Activated CD4-positive, alpha-beta T cell treated with anti-CD3 and anti-CD28 coated beads, Interleukin-2, amount 10 ng/mL, durations not matched to agents 7 days and 5 days (primary cell): ENCODE measurements at places on chromosomes 6 and 20.

- DNase-seq, result peak; percentile 10
These were observed 455.0 kb upstream of the GJE1 start for GRCh38 chr6:141677598-141678211.

DNA sequence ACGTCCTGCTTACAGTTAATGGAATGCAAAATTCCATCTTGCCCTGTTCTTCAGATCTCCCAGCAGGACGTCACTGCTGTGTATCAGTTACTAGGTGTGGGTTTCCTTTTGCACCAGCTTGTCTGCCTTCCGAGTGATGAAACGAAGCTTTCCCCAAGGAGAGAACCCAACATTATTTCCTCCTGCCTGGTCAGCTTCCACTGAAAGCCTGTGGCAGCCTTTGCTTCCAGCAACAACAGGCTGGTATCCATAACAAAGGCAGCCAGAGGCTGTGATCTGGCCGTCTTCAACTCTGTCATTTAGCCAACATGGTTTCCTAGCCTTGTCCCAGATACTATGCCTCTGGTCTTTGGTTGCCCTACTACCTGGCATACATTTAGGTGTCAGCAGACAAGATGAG is 78.9 kb upstream of the HEY2 start:
- no peak for DNase-seq

- peak; percentile 63 for DNase-seq
These were observed 159.2 kb downstream of the CD109 start for GRCh38 chr6:73854998-73855718.

- DNase-seq, result peak; percentile 10
These were observed 35.1 kb upstream of the SRPK1 start for GRCh38 chr6:35955970-35956369.

DNA sequence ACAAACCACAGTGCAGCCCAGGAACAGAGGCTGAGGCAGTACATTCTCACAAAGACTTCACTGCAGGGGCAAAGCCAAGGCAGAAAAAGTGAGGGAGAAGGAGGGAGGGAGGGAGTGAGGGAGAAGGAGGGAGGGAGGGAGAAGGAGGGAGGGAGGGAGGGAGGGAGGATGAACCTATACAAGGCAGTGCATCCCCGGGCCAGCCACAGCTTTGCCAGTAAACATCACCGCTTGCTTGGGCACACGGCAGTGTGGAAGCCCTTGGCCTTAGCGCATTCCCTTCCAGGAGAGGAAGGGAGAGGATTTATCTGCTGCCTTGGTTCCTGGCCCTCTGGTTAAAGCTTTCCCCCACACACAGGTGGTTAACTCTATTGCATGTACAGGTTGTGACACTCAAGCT is 234.0 kb downstream of the PTPRT start:
- DNase-seq, result no peak

- no peak for DNase-seq
These were observed 83.3 kb downstream of the SYCP2 start for GRCh38 chr20:59850018-59850641.

DNA sequence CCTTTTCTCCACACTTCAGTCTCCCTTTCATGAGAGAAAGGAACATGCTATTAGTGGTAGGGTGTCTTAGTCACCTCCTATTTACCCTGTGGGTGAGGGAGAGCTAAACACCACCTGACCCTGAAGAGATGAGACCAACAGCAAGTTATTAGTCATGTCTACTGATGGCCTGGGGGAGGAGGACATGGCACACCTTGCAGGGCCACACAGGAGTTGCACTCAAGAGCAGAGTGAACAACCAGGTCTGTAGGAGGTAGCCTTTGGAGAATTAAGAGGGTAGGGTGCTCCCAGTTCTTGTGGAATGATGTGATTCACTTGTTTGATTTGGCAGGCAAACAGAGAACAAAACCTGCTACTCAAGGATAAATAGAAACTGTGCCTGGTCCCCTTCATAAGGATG is 82.7 kb upstream of the FABP7 start:
- DNase-seq, result no peak

- no peak for DNase-seq
These were observed 640 bp downstream of the LRRN4 start for GRCh38 chr20:6053064-6053775.

GRCh38 chr6:32816746-32817204 is at the start of gene HLA-DOB:
HLA-DOB (minus strand) TSS chr6:32817002; CDS start chr6:32816951, 51 bp downstream.
- DNase-seq, result no peak

DNA sequence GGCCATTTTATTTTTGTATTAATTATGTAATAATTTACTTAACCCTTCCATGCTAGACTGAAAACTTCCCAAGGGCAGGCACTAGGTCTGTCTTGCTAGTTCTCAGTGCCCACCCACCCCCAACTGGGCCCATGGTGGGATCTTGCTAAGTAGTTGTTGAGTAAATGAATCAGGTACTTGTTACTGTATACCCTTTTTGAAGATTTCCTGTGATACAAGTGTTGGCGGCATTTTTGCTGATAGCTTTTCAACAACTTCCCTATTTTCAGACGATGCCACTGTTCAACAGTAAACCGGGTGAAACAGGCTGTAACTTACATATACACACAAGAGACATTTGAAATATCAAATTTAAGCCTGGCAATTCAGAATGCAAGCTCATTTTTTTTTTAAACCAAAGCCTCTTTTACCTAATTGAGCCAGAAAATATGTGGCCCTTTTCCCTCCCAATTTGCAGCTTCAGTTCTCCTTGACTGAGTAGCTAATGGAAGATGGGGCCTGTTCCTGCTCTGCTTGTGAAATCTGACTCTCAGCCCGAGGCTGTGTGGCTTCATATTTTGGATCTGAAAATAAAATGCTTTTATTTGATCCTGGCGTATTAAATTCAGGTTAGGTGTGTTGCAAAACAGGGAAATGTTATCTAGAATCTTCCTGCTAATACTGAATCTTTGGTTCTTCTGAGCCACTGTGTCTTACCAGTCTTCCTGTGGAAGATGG is 288.3 kb downstream of the NRN1 start:
- DNase-seq, result no peak

GRCh38 chr6:110307368-110307767 is 50.8 kb downstream of the METTL24 start:
- no peak for DNase-seq

GRCh38 chr20:10423735-10424134 is 10.3 kb downstream of the MKKS start:
- DNase-seq, result no peak

GRCh38 chr20:46811224-46812084 is 83.2 kb upstream of the EYA2 start:
- no peak for DNase-seq

GRCh38 chr6:44496665-44497369 is 109.3 kb downstream of the CDC5L start:
- no peak for DNase-seq

GRCh38 chr6:37029249-37029971 is 24.0 kb downstream of the FGD2 start:
- peak; percentile 44 for DNase-seq

- DNase-seq, result no peak
These were observed 143.7 kb downstream of the TENT5A start for GRCh38 chr6:81608776-81609175.

DNA sequence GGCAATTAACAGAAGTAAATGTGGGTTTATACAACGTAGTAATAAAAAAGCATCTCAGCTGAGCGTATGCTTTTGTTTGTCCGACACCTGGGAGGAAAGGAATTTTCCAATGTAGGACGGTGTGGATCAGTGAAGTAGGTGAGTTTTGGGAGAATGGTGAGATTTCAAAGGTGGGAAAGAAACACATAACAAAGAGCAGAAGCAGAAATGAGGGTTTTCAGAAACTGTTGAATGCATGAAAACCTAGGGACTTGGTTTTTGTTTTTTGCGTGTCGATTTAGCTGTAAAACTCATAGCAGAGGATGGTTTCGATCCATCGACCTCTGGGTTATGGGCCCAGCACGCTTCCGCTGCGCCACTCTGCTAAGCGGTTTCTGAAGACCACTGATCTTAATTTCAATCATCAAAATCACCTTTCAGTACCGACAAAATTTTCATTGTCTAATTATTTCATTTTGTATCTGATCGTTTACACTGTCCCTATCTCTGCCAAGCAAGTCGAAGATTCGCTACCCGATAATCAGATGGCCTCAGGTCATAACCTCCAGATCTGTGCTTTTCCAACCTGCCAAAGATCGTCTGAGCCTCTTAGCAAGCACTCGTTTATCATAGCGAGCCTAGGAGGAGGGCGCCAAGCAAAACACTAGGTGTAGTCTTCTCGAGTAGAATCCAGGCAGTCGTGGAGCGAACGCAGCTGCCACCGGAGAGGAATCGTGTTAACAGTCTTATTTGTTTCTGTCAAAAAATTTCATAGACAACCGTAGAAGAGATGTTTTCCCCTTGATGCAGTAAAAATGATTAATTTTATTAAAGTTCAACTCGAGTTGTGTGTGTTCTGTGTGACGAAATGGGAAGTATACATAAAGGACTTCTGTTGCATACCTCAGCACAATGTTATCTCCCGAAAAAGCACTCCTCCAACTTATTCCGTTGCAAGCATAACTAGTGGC is 20.9 kb upstream of the POM121L2 start:
- DNase-seq, result peak; percentile 26

DNA sequence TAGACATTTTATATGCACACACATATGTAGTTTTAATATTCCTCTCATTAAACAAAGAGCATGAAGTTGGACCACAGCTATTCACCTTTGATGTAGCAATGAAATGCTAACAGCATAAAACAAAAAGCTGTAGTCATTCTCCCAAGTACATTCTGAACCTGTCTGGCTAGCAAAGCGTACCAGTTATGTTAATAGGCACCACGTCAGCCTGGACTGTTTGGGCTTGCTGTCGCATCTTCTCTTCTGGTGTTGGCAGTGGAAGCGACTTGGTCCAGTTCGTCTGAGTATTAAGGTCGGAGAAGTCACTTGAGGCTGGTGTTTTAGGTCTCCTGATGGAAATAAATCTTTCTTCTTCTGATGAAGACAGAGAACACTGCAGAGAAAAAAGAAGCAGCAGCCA is 42.8 kb downstream of the HEBP2 start:
- no peak for DNase-seq

- no peak for DNase-seq
These were observed 598 bp downstream of the FABP7 start for GRCh38 chr6:122780114-122780513.

GRCh38 chr20:6857927-6858326 is 90.4 kb downstream of the BMP2 start:
- no peak for DNase-seq

GRCh38 chr6:100968949-100969348 is 87.8 kb upstream of the ASCC3 start:
- no peak for DNase-seq

GRCh38 chr6:30885481-30885998 is 1.2 kb downstream of the DDR1 start:
- no peak for DNase-seq

GRCh38 chr20:38926934-38927616 is 858 bp downstream of the FAM83D start:
- DNase-seq, result no peak

- no peak for DNase-seq
These were observed 84.8 kb downstream of the CD40 start for GRCh38 chr20:46202766-46203509.

GRCh38 chr20:31547017-31547675 is 32.9 kb downstream of the HM13 start:
- peak; percentile 85 for DNase-seq
